ENCODE measurements at places on chromosomes 5 and 9.

DNA sequence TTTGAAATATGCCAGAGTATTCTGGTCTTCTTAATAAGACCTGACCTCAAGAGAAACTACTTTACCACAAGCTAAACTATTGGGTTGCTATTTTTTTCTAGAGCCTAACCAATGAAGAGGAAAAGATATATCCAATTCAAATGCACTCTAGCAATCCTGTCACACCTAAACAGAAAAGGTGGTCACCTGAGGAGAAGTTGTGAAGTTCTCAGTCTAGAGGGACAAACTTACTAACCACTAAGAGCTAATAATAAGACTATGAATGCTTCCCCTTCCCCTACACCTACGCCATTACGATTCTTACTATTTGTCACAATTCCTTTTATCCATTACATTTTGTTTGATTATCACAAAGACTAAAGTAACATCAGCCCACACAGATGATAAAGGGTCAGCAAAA is 29.7 kb downstream of the RLN2 start:
- no peak for DNase-seq

DNA sequence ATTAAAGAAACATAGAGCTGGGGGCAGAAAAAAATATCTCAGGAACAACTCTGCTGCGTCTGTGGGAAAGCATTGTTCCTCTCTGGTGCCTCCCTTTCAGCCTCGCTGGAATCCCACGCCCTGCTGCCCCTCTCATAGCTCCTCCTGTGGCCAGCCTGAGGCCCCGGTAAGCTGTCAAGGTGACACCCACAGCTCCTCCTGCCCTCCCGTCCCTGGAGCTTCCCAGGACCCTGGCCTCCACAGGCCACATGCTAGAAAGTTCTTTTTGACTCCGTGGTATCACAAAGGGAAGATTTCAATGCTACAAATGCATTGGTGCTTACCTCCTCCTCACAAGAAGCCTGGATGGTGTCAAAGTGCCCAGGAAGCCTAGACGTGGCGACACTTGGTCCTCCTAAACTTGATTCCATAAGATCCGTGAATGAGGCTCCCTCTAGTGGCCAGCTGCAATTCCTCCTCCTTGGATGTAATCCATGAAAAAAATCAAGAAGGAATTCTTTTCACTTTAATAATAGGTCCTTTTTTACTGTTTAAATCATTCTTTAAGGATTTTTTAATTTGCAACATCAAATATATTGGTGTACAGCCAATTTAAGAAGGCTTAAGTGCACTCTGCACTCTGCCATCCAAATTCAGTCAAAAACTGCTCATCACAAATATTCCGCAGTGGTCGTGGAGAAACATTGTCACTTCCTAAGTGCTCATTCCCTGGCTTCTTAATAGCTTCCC is 104.9 kb downstream of the CFAP90 start:
- peak; percentile 34 for DNase-seq

- DNase-seq: peak; percentile 51
Measured at GRCh38 chr9:113785334-113785733, 90.8 kb upstream of the ZNF618 start.

- DNase-seq: no peak
Measured at GRCh38 chr9:81653240-81653639, 36.1 kb downstream of the TLE1 start.

DNA sequence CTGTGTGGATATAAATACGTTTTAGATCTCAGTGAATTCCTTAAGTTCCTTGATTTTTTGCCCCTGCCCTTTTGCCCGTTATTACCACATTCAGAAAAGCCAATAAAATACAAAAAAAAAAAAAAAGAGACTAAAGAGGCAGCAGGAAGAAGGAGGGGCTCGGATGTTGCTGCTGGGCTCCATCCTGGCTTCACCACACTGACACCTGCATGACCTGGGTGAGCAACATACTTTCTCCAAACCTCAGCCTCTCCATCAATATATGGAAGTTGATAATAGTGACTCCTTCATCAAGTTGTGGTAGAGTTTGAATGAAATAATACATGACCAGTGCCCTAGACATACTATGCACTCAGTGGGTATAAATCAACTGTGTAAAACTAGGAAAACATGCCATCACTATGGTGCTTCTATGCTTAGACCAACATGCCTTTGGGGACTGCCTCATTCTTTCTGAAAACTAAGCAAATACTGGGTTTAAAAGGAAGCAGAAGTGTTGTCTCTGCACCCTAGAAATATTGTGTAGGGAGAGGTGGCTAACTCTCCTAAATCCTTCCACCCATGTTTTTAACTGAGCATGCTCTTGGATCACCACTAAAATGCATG is 243.0 kb downstream of the PIK3R1 start:
- DNase-seq: no peak

DNA sequence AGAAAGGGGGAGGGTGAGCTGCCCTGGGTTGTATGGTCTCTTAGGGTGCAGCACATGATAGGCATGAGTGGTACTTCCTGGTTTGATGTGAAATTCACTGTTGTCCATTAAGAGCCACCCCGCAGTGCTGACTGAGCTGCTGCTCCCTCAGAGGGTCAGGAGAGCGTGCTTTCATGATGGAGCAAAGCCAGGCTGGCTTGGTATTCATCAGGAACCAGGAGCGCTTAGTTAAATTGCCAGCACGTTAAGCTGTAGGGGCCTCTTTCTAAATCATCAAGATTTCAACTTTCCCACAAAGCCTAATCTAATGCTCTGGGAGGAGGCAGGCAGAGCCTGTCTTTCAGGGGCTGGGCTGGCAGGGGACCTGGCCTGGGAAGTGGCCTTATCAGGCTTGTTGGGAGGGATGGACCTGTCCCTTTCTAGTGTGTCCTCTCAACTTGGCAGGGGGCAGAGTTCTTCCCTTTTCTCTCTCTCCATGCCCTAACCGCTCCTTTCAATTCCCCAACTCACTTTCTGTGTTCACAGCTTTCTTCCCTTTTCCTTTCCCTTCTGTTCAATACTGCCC is 7.9 kb downstream of the CYSTM1 start:
- DNase-seq: peak; percentile 32

GRCh38 chr9:20242510-20243189 is 379.6 kb downstream of the MLLT3 start:
- DNase-seq: no peak

GRCh38 chr5:37532976-37533740 is 154.0 kb downstream of the WDR70 start:
- DNase-seq: no peak

- DNase-seq: no peak
Measured at GRCh38 chr9:131781069-131781468, 41.2 kb upstream of the RAPGEF1 start.

DNA sequence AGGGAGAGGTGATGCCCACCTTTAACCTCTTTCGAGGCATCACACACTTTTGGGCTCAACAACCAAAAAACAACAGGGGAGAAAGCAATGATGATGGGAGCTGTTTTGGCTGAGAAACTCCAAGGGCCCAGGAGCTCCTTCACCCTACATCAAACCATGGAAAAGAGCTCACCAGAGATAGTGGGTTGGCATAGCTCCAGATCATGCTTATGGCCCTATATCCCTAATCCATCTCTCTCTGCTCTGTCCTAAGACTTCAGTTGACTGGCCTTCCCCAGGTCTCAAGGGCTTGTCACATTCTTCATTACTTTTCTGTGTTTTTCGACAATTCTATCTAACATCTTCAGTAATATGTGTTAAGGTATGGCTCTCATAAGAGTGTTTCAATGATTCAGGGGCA is 5.7 kb upstream of the CTSL start:
- no peak for DNase-seq

DNA sequence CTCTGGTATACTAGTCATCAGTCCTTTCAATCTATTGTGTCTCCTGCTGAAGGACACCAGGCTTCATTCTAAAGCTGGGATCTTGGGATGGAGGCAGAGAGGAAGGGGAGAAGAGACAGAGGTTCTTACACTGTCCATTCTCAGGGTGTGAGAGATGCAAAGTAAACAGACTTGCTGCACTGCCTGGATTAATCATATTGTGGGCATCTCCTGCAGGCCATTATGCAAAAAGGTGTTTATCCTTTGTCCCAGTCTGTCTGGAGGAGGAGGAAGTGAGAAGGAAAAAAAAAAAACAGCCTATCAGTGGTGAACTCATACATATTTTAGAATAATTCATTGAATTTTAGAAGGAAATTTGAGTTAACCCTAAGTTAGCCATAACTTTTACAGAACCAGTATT is 92.9 kb upstream of the TNPO1 start:
- no peak for DNase-seq

DNA sequence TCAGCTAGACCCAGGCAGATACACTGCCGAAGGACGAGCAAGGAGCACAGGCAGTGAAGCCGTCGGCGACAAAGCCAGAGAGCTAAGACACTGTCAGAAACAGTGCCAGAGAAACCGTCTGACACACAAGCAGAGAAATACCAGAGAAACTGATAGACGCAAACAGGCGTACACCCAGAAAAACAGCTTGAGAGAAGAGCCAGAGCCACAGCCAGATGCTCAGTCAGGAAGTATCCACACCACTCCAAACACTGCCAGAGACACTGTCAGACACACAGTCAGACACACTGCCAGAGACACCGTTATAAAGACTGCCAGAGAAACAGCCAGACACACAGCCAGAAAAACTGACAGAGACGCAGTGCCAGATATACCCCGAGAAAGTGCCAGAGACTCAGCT is 19.1 kb downstream of the CNTFR start:
- DNase-seq: no peak

GRCh38 chr9:84230355-84231145 is 110.0 kb downstream of the SLC28A3 start:
- no peak for DNase-seq

- no peak for DNase-seq
Measured at GRCh38 chr5:17221843-17222636, 4.6 kb downstream of the BASP1 start.

- DNase-seq: no peak
Measured at GRCh38 chr9:108746001-108746400, 109.8 kb downstream of the ACTL7B start.

GRCh38 chr5:72106817-72107130 is 501 bp upstream of the MAP1B start:
- DNase-seq: no peak

GRCh38 chr5:55551358-55551757 is 16.6 kb upstream of the PLPP1 start:
- no peak for DNase-seq

DNA sequence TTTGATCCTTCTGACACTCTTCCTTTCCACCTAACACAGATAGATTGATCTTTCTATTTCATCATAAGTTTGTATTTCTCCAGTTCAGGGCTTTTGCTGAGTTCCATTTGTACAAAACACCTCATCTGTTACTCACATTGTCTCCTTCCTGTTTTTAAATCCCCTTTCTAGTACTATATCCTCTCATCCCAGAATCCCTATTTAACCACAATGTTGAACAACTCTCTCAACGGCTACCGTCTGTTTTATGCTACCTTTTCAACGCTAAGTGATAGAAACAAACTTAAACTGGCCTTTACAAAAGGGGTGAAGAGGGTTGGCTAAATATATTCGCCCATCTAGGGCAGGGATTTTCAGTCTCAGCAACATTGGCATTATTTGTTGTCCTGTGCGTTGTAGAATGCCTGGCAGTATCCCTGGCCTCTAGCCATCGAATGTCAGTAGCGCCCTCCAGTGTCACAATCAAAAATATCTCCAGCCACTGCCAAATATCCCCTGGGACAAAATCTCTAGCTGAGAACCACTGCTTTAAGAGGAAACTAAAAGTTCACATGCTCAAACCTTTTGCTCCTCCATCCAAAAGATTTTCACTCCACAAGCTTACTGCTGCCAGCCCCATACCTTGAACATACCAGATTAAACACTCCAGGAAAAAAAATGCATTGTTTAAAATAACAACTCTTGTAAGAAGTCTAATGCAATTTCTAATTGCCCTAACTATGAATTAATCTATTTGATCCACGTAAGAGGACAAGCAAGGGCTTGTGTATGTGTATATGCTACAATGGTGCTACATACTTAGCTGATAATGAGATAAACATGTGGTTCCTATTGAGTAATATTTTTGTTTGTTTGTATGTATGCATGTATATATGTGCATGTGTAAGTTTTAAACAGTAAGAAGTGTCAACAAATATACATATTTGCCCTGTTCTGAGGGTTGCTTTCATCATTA is 344.0 kb downstream of the PTPRD start:
- no peak for DNase-seq

DNA sequence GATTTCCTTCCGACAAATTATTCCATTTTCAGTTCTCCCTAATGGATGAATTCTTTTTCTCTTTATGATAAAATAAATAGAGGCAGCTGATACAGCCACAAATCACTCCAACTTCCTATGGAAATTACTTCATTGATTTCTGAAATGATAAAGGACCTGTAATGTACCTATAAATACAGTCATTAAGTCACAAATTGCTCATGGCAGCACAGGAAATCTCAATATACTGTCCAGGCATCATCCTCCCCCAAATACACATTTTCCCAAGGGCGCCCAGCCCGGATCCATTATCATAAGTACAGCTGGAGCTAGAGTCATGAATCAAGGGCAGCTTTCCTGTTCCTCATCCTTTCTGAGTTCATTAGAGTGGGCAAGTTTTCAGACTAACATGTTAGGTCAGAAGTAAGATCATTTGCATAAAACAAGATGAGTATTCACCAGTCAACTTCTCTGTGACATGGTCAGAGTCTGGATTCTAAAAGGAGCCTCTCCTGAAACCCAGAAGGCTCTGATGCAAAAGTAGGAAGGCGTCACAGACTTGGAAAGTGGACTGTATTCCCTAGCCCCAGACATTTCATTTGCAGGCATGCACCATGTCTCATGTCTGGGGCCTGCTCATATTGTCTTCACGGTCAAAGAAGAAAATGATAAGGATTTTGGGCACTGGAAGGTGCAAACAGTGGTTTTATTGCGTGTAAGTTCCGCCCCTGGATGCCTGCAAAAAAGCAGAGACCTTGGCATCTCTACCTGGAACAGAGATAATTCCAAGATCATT is 383.2 kb downstream of the PLK2 start:
- no peak for DNase-seq

- DNase-seq: peak; percentile 53
Measured at GRCh38 chr5:150486402-150487198, 21.3 kb upstream of the NDST1 start.

GRCh38 chr9:108178318-108178717 is 677.5 kb downstream of the ACTL7B start:
- DNase-seq: no peak

DNA sequence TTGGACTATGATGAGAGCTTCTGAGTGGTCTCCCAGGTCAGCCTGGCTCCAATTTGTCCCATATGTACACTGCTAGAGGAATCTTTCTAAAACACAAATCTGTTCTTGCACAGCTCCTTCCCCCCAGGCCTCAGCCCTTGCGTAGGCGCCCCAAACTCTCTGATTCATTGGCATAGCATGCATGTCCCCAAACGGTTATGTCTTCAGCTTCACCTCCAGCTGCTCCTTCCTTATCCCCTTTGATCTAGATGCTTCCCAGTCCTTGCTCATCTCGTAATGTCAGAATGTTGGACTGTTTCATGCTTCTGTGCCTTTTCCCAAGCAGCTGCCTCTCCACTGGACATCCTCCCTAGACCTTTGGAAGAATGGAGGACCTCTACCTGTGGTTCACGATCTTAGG is 60.1 kb upstream of the BASP1 start:
- no peak for DNase-seq

- DNase-seq: no peak
Measured at GRCh38 chr9:127426756-127427155, 2.6 kb downstream of the ZNF79 start.
